ENCODE measurements at places on chromosomes 2 and 18. TPM values are rescaled to one million over a fixed set of nuclear protein-coding genes. Genes with fewer than 3 reads are reported as not detected.

Gene POTEI
- total RNA-seq = not detected

Gene STAM2
- 27.6 TPM for total RNA-seq

Gene ACMSD
- total RNA-seq = not detected

Gene ASPRV1
- total RNA-seq = 0.23 TPM

Gene SH3YL1
- 39.1 TPM for total RNA-seq

Gene WNT6
- not detected for total RNA-seq

Gene ZNG1B
- 44.6 TPM for total RNA-seq

Gene CCL20
- 18.0 TPM for total RNA-seq

Gene MAP4K3
- 30.2 TPM for total RNA-seq

Gene TLX2
- not detected for total RNA-seq

Gene RGPD3
- 0.20 TPM for total RNA-seq

Gene ALK
- total RNA-seq = not detected

Gene OSBPL6
- 26.2 TPM for total RNA-seq

Gene G6PC2
- total RNA-seq = not detected

Gene ELP2
- total RNA-seq = 100 TPM

Gene PLEK
- not detected for total RNA-seq
